Calu3 (cell line): ENCODE measurements at places on chromosomes 3 and 15.

GRCh38 chr3:45183872-45184262 lies 37.7 kb upstream of the CDCP1 start:
- DNase-seq = no peak

DNA sequence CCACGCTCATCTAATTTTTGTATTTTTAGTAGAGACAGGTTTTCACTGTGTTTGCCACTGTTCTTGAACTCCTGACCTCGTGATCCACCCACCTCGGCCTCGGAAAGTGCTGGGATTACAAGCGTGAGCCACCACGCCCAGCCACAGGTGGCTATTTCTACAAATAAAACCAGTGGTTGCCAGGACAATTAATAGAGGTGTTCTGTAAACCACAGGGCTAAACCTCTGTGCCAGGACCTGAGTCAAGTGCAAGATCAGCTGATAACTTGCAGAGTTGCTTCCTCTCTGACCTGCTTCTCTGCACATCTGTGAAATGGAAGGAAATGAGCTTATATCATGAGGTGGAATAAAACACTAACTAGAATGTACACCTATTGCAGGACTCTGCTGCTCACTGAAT lies 72.8 kb downstream of the CD200R1L start:
- peak; percentile 73 for DNase-seq

DNA sequence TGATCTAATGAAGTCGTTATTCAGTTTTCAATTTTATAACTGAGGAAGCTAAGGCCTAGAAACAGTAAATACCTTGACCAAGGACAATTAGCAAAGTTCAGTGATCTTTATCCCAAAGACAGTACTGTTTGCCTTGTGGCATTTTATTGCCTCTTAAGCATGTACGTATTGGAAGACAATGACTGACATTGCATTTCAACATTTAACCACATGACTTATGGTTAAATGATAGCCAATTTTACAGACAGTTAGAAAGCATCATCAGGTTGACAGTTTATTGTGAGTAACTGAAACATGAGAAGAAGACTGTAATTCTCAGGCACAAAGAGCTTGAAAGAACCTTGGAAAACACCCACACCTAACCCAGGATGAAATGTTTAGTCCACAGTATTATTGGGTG lies 390.8 kb upstream of the ZNF385D start:
- no peak for DNase-seq

DNA sequence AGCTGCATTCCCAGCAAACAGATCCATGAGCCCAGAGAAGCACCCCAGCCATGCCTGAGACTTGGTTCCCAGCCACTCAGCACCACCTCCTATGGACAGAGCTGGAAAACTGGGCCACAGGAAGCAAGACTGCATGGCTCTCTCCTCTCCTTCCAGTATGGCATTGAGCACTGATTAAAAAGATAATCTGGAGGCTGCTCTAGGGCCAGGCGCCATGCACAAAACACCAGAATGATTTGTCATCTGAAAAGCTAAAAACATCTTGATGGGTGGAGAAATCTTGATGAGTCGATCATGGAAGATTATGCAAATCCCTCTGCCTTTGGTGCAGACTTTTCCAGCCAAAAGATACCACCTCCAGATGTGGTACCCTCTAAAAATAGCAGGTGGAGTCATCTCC lies 62.7 kb upstream of the MRPS22 start:
- DNase-seq = no peak

- no peak for DNase-seq
Observed at GRCh38 chr3:62496503-62496902, 123.2 kb upstream of the FEZF2 start.

DNA sequence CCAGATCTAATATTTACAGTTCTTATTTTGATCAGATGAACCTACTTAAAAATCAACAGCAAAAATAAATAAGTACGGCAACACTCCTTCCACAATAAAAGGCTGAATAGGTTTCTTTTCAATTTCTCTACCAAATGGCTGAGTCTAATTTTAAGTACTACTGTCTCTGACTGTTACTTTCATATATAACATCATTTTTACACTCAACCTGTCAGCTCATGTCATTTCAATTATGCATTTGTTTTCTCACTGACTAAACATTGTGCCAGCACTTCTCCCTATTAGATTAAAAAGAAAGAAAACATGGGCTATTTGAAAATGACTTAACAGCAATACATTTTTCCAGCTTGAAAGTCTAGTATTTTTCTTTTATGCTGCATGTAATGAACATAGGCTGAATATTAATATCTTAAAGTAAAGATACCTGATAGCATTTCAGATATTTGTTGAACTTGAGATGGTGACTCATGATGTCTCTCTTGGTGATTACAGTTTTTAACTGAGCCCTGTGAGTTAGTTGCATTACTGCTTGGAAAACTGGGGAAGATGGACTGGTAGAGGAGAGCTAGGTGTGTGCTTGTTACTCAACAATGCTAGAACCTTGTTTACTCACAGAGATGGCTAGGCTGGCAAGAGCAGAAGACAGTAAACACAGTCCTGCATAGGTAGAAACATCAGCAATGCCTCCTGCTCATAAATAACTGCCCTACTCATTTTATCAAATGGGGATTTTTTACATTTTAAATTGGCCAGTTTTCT lies 73.9 kb downstream of the PEX5L start:
- no peak for DNase-seq

GRCh38 chr3:72189339-72189738 lies 404.4 kb upstream of the PROK2 start:
- no peak for DNase-seq

DNA sequence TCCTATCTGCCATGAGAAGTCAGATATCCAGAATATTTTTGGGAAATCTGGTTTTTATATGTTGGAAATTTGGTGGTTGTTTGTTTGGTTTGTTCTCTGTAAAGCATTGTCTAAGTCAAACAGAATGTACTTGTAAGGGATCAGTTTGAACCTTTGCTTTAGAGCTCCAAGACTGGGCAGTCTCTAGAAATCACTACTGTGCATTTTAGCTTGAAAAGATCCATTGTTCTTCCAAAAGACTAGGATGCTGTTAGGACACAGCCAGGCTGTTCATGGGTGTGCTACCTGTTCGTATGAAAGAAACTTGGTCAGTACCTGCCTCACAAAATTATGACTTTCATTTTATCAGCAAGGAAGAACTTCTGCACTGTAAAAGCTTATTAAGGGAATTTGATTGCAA lies 182.6 kb downstream of the WDR72 start:
- DNase-seq = no peak

GRCh38 chr3:78742491-78742890 lies 1025.3 kb downstream of the ROBO1 start:
- DNase-seq = no peak

DNA sequence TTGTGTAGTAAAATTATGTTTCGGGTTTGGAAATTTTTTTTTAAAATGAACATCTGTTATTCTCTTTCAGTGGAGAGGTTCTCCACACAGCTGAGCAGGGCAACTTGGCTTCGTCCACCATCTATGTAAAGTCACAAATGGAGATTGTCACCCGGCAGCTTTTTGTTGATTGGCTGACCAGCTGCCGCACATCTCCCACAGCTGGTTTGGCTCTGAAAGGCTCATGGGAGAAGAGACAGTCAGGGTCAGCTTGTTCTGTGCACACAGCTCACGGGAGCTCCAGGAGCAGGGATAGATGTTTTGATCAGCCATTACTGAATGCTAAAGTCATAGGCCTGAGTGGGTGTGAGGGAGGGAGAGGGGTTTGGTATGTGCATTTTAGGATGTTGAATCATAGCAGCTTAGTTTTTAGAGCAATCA lies 12.9 kb upstream of the CCDC80 start:
- no peak for DNase-seq

- DNase-seq = peak; percentile 82
Observed at GRCh38 chr3:57596495-57597126, 533 bp downstream of the ARF4 start.

DNA sequence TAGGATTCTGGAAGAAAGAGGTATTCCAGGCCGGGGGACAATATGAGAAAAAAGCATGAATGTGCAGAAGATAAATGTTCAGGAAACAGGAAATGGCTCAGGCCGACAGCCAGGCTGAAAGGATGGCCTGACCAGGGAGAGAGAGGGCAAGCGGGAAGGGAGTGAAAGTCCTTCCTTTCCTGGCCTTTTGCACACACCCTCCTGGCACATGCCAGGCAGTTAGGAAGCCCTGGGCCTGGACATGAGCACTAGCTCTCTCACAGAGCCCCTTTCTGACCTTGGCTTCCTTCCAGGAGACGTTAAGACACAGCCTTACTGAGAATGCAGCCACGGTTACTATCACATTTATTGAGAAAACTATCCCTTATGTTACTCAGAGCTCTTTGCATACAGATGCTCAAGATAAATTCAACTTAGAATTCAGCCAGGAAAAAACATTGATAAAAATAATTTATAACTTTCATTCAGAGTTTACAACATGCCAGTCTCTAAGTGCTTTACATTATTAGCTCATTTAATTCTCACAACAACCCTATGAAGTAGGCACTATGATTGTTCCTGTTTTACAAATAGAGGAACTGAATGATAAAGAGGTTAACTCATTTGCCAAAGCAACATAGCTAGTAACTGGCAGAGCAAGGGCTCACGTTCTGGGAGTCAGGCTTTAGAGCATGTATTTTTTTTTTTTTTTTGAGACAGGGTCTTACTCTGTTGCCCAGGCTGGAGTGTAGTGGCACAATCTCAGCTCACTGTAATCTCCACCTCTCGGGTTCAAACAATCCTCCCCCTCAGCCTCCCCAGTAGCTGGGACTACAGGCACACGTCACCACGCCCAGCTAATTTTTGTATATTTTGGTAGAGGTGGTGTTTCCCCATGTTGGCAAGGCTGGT lies 39.4 kb upstream of the SMAD3 start:
- DNase-seq = peak; percentile 40

- DNase-seq = no peak
Observed at GRCh38 chr3:10977892-10978510, 14.5 kb upstream of the SLC6A1 start.

DNA sequence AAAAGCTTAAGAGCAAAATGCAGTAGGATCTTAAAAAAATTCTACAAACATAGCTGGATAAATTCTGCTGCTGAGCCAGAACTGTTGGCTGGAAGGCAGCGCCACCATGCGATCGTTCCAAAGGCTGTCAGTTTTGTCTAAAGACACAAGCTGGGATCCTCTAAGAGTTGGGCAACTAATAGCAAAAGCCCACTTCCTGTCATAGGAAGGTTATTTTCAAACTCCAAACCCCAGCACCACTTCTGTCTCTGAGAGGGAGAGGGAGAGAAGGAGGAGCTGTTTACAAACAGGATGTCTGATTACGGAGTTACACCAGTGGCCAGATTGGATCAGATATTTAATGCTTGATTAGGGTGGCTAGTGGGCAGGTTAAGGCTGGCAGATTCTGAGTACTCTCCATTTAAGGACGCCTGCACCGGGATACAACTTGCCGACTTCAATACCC lies 44.0 kb downstream of the EIF4E3 start:
- DNase-seq = no peak

- no peak for DNase-seq
Observed at GRCh38 chr3:194294895-194295214, 56.3 kb downstream of the CPN2 start.

DNA sequence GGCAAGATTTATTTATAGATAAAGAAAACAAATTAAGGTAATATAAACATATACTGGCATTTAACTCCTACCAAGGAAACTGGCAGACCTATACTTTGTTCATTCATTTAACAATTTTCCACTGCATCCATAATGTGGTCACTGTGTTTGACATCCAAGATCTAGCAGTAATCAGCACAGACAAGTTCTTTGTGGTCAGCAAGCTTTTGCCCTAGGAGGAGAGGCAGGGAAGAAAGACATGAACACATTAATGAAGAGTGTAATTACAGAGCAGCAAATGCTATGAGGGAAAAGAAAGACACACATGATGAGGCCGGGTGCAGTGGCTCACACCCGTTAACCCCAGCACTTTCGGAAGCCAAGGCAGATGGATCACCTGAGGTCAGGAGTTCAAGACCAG lies 34.4 kb downstream of the SUCLG2 start:
- no peak for DNase-seq

DNA sequence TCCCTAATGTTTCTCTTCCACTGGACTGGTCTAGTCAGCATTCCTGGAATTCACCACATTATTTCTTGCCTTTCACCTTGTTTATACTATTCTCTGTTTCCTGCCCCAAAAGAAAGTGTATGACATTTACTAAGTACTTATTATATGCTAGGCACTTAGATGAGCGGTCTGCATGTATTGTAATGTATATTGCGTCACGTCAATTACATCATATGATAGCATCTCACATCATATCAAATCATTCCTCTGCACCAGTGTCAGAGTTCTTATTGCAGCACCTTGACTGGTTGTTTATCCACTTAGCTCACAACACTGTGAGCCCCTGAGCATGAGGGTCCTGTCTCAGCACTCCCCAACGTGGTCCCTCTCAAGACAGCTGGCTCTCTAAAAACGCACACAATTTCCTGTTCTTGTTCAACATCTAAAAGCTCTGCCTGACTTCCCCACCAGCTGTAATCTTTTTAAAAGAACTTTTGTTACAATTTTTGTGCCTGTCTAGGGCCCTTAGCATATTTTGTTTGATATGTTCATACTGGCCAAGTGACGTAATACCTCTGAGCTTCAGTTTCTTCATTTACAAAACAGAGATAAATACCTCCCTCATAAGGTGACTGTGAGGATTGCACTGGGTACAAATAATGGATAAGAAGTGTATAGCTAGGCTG lies 58.8 kb downstream of the ARHGAP31 start:
- peak; percentile 13 for DNase-seq

- DNase-seq = no peak
Observed at GRCh38 chr3:9130345-9131305, 118.8 kb downstream of the SRGAP3 start.

DNA sequence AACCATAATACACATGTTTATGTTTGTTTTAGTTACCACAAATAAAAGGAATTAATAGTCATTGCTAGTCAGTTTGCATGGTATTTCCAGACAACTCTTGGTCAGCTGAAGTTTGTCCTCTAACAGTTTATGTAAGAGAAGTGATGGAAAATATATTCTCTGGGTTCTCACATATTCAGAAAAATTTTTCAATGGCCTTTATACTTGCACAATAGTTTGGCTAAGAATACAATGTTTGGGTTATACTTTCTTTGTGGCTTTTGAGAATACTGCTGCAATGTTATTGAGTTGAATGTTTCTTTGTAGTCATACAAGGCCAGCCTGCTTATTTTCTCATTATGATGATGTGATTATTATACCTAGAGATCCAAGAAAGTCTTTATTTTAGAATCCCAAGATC lies 133.9 kb downstream of the RAP2B start:
- no peak for DNase-seq

GRCh38 chr15:99322643-99323405 lies 71.5 kb downstream of the LRRC28 start:
- DNase-seq = no peak

- DNase-seq = no peak
Observed at GRCh38 chr3:13148126-13148525, 74.9 kb upstream of the IQSEC1 start.

GRCh38 chr15:74027688-74028087 lies 33.2 kb downstream of the PML start:
- DNase-seq = no peak
